ENCODE measurements at places on chromosomes 7 and 10.

DNA sequence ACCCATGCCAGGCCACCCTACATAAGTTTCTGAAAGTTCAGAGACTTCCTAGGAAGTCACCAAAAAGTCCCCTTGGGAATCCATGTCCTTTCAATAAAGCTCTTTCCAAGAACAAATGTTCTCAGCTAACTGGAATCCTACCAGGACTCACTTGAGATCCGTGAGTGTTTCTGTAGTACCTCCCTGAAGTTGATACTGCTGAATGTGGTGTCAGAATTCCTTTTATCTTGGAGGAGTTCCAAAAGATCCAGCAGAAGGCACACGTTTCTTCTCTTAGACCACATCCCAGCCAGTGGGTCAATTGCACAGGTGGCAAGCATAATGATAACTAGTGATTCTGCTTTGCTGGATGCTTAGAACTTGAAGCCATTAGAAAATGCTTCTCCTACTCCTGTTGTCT lies 689.7 kb upstream of the IGFBP3 start:
- DNase-seq: no peak

DNA sequence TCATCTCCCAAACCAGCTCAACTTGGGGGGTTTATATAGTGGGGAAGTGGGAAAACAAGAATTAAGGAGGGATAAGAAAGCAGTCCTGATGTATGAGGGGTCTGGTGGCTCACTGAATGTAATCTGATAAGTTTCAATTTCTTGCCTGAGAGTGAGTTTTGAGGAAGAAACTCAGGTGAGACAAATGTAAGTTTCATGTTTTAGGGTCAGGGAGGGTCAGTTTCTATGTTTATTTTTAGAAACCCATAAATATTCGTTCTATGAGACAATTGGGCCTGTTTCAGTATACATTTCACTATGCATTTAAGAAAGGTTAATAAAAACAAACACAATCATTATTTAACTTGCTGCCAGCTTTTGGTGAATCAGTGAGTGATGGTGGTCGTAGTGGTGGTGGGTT lies 128.0 kb upstream of the MBL2 start:
- no peak for DNase-seq

GRCh38 chr7:131633342-131633843 lies 77.0 kb upstream of the PODXL start:
- no peak for DNase-seq

DNA sequence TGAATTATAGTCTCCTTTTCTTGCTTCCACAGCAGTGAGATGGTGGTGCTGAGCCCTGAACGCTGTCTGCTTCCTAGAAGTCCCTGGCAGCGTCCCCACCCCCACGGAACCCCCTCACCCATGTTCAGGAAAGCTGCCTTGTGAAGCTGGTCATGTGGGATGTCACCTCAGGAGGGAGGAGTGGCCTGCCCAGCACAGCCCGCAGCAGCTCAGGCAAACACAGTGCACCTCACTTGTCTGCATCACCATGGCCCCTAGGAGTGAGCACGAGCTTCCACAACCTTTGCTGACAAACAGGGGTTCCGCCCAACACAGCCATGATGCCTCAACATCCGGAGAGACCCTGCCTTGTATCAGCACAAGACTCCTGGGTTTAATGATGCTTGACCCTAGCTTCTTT lies 508.9 kb downstream of the RPS24 start:
- DNase-seq: no peak

DNA sequence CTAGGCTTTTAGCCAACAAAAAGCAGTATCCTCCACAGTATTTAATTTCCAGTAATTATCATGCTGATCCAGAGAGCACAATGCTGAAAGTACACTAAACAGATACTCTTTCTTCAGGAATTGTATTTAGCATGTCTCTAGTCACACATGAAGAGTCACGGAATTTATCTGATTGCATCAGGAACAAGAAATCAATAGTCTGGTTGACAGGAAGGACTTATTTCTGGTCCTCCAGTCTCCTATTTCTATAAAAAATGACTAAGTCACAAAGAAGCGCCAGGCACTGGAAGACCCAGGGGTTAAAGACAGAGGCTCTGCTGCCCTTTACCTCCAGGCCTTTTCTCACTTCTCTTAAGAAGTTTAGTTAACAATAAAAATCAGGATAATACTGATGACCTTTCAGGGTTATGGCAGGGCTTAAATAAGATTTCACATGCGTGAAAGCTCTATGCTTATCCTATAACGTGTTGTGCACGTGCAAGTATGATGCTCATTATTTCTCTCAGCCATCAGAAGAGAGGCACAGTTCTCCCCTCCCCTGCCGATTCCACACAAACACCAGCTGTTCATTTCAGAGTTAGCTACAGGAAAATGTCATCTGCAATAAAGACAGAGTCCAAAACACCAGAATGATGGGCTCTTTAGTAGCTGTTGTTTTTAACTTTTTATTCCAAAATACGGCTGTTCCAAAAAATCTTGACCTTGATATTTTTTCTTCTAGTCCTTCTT lies 36.9 kb downstream of the SLC26A4 start:
- no peak for DNase-seq

DNA sequence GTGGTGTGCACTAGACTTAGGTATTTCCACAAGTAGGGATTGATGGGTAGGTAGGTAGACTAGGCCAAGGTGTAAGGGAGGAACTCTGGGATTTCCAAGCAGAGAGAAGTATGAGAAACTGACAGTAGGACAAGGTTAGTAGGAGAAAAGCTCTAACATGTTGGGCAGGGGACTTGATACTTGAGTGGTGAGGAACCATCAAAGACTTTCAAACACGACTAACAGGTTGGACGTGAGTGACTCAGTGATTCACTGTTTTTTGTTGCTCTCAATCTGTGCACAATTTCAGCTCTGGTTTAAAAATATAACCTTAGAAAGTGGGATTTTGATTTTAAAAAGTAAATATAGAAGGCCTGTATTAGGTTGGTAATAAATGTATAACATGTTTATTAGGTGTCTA lies 44.4 kb downstream of the KLHDC10 start:
- DNase-seq: no peak

- no peak for DNase-seq
Observed at GRCh38 chr10:113982296-113982695, 61.4 kb upstream of the ADRB1 start.
